Stimulated activated CD8-positive, alpha-beta memory T cell treated with anti-CD3 and anti-CD28 coated beads, Interleukin-15, amount 100 ng/mL, for 24 hours (primary cell): ENCODE measurements at places on chromosomes 3 and 15.

DNA sequence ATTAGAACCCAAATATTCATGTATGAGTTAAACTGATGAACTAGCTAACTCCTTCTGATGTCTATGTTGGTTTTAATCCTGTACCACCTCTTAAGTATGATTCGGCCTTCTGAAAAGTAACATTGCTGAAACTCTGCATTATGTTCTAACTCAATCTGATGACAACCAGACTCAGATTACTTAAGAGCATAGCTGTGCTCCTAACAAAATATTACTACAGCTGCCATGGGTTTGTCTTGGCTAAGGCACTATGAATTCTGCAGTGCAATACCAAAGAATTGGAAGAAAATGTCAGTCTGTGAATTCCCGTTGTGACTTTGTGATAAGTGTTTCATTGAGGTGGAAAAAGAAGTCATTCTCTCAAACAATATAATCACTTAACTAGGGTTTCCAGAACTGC lies 224.4 kb downstream of the ZMAT3 start:
- DNase-seq = no peak

DNA sequence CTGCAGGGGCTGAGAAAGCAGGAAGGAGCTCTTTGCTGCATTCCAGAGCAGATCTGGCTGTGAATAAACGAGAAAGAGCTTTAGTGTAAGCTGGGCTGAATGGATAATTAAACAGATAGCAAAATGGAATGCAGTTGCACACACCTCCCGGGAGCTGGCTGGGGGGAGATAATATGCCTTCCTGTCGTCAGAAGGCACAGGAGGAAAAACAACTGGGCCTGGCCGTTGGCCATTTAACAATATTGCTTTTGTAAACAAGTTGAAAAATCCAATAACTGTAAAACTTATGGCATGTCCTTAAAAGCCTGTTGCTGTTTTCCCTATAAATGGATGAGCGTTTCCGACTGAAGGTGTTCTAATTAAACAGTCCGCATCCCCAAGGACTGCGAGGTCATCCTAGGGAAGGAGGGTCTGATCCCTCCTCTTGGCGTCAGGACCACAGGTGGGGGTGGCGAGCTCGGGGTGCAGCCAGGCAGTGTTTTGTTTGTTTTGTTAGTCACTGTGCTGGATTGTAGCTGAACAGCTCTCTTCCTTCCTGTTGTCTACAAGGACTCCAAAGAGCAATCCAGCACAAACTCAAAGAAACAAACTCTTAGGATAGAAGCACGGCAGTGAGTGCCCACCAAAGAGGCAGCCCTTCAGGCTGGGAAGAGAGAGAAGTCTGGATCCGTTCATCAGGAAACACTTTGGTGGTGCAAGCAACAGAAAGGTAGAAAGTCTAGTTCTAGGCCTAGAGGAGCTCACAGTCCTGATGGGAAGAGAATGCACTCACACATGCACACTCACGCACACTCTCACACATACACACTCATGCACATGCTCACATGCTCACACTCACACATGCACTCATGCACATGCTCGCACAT lies 133.4 kb upstream of the SMAD3 start:
- no peak for DNase-seq

DNA sequence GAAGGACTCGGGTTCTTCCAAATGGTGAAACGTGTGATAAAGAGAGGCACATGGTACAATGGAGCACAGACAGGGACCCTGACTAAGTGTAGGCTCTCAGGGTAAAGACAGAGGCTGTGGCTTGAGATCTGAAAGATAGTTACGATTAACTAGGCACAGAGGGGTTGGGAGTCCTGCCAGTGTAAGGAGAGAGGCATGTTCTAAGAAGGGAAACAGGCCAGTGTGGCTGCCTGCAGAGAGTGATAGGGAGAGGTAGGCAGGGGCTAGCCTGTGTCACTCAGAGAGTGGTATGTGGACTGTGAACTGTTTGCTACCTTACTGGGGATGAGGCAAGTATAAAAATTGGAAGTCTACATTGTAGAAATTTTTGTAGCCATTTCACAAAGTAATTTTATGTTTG lies 109.5 kb downstream of the PEX5L start:
- DNase-seq = no peak

DNA sequence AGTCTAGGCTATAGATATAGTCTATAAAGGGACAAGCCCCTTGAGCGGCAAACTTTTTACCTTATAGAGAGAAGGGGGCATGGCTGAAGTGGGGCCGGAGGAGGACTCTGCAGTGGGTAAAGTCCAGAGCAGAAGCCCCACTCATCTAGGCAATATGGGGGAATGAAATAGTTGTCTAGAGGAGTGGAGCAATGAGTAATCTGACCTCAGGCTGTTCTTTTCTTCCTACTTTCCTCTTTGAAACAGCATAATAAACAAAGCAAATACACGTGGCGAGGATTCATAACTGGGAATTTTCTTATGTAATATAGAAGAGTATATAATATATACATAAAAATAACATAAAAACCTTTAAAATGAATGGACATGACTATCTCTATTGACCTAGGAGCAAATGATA lies 546.4 kb upstream of the ZNF385D start:
- DNase-seq = no peak

DNA sequence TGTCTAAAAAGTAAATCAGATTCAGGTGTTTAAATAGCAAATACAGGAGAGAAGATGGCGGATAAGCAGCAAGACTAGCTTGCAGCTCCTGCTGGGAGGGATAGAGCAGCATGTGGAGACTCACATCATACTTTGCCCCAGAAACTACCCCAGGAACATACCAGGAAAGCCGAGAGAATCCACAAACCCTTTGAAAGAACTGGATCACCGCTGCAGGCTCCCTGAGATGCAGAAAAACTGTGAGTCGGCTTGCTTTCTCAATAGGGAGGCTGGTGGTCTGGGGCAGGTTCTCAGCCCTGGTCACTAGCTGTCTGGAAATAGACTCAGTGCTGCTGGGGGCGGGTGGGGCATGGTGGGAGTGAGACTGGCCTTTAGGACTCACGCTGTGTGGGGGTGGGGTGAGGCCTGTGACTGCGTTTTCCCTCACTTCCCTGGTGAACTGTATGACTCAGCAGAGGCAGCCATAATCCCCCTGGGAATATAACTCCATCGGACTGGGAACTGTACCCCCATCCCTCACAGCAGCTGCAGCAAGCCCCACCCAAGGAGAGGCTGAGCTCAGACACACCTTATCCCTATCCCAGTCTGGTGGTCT lies 142.8 kb downstream of the CNTN6 start:
- no peak for DNase-seq

DNA sequence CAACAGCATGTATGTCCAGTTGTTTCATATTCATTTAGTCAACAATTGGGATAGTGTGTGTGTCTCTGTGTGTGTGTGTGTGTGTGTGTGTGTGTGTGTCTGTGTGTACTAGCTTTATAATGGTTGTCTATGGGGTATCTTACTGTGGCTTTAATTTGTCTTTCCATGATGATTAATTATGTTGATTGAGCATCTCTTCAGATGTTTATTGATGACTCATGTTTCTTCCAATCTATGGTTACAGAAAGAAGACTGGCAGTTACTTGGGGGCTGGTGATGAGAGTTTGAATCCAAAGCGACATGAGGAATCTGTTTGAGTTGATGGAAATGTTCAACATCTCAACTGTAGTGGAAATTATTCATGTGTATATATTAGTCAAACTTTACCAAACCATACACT lies 440.1 kb downstream of the ZNF385D start:
- no peak for DNase-seq

GRCh38 chr3:150335631-150336030 lies 72.5 kb upstream of the TSC22D2 start:
- no peak for DNase-seq
